Dermis blood vessel endothelial cell (primary cell): ENCODE measurements at places on chromosomes 16 and 17.

DNA sequence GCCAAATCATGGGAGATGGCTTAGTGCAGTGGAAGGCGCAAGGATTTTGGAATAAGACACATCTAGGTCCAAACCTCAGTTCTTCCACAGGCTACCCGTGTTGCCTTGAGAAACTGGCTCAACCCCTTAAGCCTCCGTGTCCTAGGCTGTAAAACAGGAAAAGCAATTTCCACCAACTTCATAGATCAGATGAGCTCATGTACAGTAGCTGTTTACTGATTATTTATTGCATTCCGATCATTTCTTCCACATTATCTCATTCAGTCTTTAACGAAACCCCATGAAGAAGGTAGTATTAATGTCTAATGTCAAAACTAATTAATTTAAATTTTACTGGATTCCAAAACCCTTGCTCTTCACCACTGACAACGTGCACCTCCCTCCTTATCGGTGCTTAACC, 231.6 kb downstream of the GRIN2A start:
- no peak for DNase-seq

DNA sequence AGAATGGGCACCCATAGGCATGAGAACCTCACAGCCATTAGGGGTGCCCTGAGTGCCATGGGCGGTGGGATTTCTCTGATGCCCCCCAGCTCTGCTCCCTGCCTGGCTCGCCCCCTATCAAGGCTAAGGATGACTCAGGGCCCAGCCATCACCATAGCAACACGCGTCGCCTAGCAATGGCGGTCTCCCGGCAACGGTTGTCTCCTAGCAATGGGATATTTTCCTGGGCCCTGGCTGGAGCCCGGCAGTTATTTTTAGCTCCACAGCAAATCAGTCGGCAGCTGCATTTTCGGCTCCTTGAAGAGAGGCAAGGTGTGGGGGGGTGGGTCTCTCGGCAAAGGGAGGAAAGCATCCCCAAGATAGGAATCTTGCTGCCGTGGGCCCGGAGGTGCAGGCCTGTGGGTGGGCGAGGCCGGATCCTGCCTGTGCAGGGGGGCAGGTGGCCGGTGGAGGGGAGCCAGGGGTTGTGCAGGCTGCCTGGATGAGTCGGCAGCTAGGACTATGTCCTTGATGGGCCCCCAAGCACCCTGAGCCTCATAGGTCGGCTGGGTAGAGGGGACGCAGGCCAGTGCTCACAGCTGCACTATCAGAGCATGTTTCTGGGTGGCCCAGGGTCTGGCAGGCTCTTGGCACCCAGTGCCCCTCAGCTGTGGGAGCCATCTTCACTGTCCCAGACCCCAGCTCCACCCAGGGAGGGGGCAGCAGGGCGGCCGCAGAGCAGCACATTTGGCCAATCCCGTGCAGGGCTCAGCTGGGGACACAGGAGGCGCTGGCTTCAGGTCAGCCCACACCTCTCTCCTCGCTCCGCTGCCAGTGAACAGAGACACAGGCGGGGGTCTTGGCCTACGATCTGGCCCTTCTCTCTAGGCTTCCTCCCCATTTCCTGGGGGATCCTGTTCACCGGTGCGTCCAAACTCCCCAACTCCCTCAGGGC, 4.2 kb upstream of the FBXL16 start:
- DNase-seq = peak; percentile 51

DNA sequence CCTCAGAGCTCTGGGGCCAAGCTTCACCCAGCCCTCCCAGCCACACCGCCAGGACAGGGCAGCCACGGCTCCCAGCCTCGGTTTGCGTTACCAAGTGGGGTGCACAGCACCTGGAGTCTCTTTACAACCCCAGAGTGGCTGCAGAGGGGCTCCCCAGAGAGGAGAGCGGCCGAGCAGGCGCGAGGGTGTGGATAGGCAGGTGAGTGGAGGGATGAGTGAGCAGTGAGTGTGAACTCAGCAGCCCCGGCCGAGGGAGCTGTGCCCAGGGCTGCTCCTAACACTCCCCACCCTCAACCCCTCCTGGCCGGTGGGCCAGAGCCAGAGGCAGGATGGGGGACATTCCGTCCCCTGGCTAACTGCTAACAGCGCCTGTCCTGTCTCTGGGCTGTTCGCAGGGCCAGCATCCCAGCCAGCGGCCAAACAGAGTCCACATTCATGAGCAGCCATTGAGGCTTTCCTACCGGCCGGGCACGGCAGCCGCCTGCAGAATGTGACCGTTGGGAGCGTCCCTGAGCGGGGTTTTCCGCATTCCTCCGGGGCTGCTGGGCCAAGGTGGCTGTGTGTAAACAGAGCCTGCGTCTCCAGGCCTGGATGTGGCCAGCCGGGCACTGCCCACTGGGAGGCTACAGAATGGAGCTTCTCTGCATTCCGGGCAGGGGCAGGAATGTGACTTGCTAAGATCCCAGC, 5.3 kb downstream of the ZNF469 start:
- peak; percentile 28 for DNase-seq

- peak; percentile 98 for DNase-seq
Measured at GRCh38 chr17:34252444-34253138, 2.5 kb upstream of the CCL2 start.

GRCh38 chr17:60327901-60328273, 64.0 kb downstream of the USP32 start:
- no peak for DNase-seq

- no peak for DNase-seq
Measured at GRCh38 chr17:35817196-35817595, 7.9 kb downstream of the TAF15 start.

DNA sequence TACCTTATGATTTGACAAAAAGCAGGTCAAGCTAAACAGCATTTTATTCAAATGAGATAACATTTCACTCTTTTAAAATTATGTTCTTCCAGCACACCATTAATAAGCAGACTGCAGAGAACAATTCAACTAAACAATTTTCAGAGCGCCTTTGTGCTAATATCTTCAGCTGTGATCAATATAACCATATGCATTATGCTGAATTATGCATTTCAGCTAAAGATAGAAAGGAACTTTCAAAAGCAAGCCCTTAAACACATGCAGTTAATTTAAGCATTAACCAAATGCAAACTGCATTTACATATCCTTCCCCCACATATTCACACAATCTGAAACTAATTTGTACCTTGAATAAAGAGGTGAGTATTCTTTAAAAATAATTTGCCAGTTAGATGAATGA, 41.6 kb downstream of the RPGRIP1L start:
- no peak for DNase-seq

- no peak for DNase-seq
Measured at GRCh38 chr17:6943406-6943805, 52.4 kb upstream of the ALOX12 start.

GRCh38 chr16:69823831-69824563, 61.9 kb downstream of the WWP2 start:
- DNase-seq = peak; percentile 72

GRCh38 chr17:34781571-34782108, 179.6 kb downstream of the CCT6B start:
- DNase-seq = no peak

DNA sequence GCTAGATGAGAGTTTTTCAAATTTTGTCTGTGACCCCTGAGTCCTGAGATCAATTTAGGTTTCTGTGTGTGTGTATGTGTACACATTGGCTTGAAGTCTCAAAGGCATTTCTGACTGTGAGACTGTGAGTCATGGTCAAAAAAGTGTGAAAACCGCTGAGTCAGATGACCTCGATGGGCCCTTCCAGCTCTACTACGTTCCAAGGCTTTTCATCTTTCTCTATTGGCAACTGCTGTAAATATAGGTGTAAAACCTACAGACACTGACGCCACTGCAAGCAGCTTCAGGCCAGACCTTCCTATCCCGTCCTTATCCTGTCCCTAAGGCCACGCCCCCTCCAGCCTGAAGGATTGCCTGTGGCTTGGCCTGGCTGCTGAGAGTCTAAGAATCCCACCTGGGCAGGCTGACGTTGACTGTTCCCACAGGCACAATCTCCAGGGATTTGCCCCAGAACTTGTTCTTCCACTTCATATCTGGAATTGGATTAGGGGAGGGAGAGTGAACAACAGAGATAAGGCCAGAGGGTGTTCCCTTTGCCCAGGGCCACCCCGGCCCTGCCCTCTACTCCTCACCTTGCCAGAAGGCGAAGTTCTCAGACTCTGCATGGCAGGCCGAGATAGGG, 11.3 kb downstream of the OSBPL7 start:
- DNase-seq = peak; percentile 76

DNA sequence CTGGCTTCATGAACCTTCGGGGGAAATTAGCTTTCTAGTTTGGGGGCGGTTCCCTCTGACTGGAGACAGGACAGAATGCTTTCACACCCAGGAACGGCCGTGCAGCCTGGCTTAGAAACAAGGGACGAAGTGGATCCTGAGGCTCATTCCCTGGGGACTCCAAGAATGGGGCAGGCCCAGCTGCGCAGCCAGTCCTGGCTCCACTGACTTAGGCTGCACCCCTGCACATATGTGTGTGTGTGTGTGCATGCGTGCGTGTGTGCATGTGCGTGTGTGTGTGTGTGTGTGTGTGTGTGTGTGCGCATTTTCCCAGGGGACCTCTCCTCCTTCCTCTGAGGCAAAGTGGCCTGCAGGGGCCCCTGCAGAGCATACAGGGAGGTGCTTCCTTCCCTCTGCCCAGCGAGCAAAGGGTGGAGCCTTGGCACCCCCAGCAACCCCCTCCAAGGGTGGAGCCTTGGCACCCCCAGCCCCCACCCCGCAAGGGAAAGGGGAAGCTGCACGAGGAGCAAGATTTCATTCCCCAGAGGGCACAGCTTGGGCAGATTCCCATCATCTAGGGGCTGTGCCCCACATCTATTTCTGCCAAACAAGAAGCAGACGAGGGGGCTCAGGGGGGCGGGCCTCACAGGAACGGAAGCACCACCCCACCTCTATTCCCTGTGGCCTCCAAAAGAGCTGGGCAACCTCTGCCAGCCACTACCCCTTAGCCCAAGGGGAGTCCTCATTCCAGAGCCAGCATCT, 97.6 kb upstream of the CBX4 start:
- DNase-seq = no peak

- DNase-seq = no peak
Measured at GRCh38 chr17:8467527-8467926, 31.8 kb downstream of the NDEL1 start.
